ENCODE measurements at places on chromosomes 12 and 14. TPM values are rescaled to one million over a fixed set of nuclear protein-coding genes. Genes with fewer than 3 reads are reported as not detected.

The CLEC4A gene
- not detected for total RNA-seq

The GPR132 gene
- 0.24 TPM for total RNA-seq

The GPR137C gene
- total RNA-seq: under 0.01 TPM

The SETD3 gene
- total RNA-seq: 76.9 TPM

The PTCSC3 gene
- not detected for total RNA-seq

The CSRP2 gene
- 12.1 TPM for total RNA-seq

The CD163L1 gene
- 1.4 TPM for total RNA-seq
